HFFc6 (cell line): ENCODE measurements at places on chromosomes 1 and 21. TPM values are rescaled to one million over a fixed set of nuclear protein-coding genes. Genes with fewer than 3 reads are reported as not detected.
A peak's percentile ranks its signal among the peaks of the same experiment; 100 is the strongest.

NR0B2 gene
- total RNA-seq, result not detected in 3 replicates

TMPRSS2 gene
- total RNA-seq, result not detected in 2 replicates

ADCY10 gene
- 0.16 TPM in 1 of 2 replicates, not detected in the other for total RNA-seq

PSRC1 gene
- 16.9 to 33.1 TPM (median 31.2 TPM) in 3 replicates for total RNA-seq

GBP3 gene
- total RNA-seq, result 29.0 to 42.8 TPM (median 29.3 TPM) in 3 replicates

TMEM167B gene
- 48.5 to 52.6 TPM (median 50.7 TPM) in 3 replicates for total RNA-seq

NUF2 gene
- 11.8 to 25.7 TPM (median 22.3 TPM) in 3 replicates for total RNA-seq

ERICH3 gene
- not detected in 2 replicates for total RNA-seq

CD164L2 gene
- not detected in 3 replicates for total RNA-seq

SUSD4 gene
- 0.50 to 1.1 TPM (median 0.96 TPM) in 3 replicates for total RNA-seq

- no peak overlapping the region for H3K4me3 ChIP-seq
- H3K27me3 ChIP-seq, result no peaks in the 10 kb centered on the region; the same call in 1 of the 2 replicates
- H3K4me1 ChIP-seq, result no peaks in the 10 kb centered on the region
- H3K36me3 ChIP-seq, result no peaks in the 10 kb centered on the region
- no peak overlapping the region for H3K27ac ChIP-seq
Observed at GRCh38 chr21:42631142-42631541, 22.3 kb upstream of the PDE9A start.

- no peak overlapping the region for H3K27ac ChIP-seq
- peaks cover 61% of the 10 kb centered on the region for H3K27me3 ChIP-seq
- H3K36me3 ChIP-seq, result no peaks in the 10 kb centered on the region
- no peak for DNase-seq
- H3K4me1 ChIP-seq, result no peaks in the 10 kb centered on the region
Observed at GRCh38 chr21:44702111-44702972, 5.4 kb downstream of the KRTAP10-12 start.

DNA sequence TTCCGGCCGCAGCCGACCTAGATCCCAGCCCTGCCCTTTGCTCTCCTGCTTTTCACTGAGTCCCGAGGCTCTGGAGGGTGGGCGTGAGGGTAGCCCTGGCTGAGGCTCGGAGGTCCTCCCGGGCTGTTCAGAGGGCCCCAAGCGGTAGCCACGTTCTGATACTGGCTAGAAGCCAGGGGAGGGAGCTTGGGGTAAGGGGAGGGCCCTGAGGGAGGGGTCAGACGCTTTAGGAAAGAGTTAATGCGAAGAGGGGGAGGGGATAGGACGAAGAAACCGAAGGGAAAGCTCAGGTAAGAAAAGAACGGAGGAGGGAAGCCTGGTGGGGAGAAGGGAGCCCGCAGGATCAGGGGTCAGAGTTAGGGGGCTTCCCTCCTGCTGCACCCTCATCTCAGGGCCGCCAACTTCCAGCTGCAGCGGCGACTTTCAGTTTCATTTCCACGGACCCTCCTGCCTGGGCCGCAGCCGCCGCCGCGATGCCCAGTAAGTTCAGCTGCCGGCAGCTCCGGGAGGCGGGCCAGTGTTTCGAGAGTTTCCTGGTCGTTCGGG lies at the start of gene MOV10:
Gene MOV10 (plus strand): TSS at position 220 of the 546 bp plus-strand sequence. CDS start 254 bp downstream, at position 474.
- H3K27ac ChIP-seq, result peak within 1 kb of the TSS; percentile 98
- H3K36me3 ChIP-seq, result peaks cover 30% of the 10 kb centered on the region
- peak; percentile 48 for DNase-seq
- H3K4me1 ChIP-seq, result peaks cover 46% of the 10 kb centered on the region
- peak within 1 kb of the TSS; percentile 96 for H3K4me3 ChIP-seq

- no peaks in the 10 kb centered on the region for H3K27me3 ChIP-seq
- no peak overlapping the region for H3K4me3 ChIP-seq
- no peak overlapping the region for H3K27ac ChIP-seq
- H3K4me1 ChIP-seq, result no peaks in the 10 kb centered on the region
- DNase-seq, result no peak
Observed at GRCh38 chr1:76546354-76546933, 320.8 kb upstream of the ST6GALNAC5 start.

DNA sequence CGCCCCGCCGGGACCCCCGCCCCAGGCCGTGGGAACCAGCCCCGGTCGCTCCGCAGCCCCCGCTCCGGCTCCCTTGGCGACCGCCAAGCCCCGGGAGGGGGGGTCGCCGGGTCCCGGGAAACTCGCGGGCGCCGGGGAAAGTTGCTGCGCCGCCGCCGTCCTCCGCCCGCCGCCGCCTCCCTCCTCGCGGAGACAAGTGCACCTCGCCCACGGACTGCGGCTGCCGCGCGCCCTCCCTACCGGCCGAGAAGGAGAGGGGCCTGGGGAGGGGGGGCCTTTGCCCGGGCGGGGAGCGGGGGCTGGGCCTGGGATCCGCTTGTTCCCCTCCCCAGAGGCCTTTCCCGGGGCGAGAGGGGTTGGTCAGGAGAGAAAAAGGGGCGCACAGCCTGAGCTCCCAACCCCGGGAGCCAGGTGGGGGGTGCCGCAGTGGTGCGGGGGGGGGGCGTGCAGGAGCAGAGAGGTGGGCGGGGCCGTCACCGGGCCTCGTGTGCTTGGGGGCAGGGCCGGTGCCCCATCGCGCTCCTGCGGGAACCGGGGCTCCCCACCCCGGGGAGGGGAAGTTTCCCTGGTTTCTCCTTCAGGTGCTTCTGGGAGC lies 592 bp downstream of the AGRN start:
- DNase-seq, result no peak
- H3K4me3 ChIP-seq, result peak overlapping the region; percentile 82
- peak overlapping the region; percentile 66; the same call in 1 of the 2 replicates for H3K27ac ChIP-seq
- H3K36me3 ChIP-seq, result peaks cover 9% of the 10 kb centered on the region
- peaks cover 2% of the 10 kb centered on the region for H3K27me3 ChIP-seq
- peaks cover 23% of the 10 kb centered on the region for H3K4me1 ChIP-seq

DNA sequence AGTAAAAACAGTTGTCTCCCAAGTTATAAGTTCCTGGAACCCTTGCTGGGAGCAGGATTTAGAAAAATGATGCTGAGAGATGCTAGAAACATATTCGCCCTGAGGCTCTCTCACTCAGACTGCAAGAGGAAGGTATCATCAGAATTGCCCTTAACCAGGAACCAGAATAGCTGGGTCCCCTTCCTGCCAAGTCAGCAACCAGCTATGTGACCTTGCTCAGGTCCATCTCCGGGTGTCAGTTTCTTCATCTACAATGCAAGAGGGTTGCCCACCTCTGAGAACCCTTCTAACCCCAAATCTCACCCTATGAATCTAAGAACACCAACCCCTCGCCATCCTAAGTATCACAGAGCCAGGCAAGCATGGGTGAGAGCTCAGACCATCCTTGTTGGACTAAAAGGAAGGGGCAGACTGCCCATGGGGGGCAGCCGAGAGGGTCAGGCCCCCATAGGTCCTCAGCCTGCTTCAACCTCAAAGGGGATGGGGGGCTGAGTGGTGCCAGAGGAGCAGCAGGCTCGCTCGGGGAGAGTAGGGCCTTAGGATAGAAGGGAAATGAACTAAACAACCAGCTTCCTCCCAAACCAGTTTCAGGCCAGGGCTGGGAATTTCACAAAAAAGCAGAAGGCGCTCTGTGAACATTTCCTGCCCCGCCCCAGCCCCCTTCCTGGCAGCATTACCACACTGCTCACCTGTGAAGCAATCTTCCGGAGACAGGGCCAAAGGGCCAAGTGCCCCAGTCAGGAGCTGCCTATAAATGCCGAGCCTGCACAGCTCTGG lies 390 bp upstream of the S100A9 start:
- H3K36me3 ChIP-seq, result no peaks in the 10 kb centered on the region
- DNase-seq, result no peak
- H3K4me1 ChIP-seq, result no peaks in the 10 kb centered on the region

GRCh38 chr1:234322979-234323378 lies 50.3 kb upstream of the COA6 start:
- H3K4me1 ChIP-seq, result peaks cover 13% of the 10 kb centered on the region
- no peak overlapping the region for H3K4me3 ChIP-seq
- no peak overlapping the region for H3K27ac ChIP-seq
- H3K36me3 ChIP-seq, result no peaks in the 10 kb centered on the region

- no peak overlapping the region for H3K27ac ChIP-seq
- DNase-seq, result no peak
- H3K27me3 ChIP-seq, result peaks cover 3% of the 10 kb centered on the region
- no peak overlapping the region for H3K4me3 ChIP-seq
Observed at GRCh38 chr1:212157252-212157651, 121.7 kb downstream of the DTL start.

DNA sequence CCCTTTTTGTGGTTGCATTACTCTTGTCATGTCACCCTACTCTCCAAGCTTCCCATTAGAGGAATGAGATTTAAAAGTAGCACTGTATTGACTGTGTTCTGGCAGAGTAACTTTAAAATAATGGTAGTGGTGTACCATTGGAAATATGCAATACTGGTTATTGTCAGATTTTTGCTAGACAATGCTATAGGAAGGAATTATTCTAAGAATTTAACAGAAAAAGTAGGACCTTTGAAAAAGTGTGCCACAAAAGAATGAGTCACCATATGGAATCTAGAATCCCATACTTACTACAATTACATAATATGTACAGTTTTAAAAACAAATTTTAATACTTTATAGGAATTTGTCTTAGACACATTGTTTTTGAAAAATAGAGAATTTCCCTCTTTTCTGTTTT lies 13.8 kb downstream of the MIER1 start:
- peak overlapping the region; percentile 72 for H3K27ac ChIP-seq
- H3K4me3 ChIP-seq, result peak overlapping the region; percentile 57
- H3K27me3 ChIP-seq, result no peaks in the 10 kb centered on the region; the same call in 1 of the 2 replicates
- H3K36me3 ChIP-seq, result peaks cover 12% of the 10 kb centered on the region
- H3K4me1 ChIP-seq, result peaks cover 93% of the 10 kb centered on the region

DNA sequence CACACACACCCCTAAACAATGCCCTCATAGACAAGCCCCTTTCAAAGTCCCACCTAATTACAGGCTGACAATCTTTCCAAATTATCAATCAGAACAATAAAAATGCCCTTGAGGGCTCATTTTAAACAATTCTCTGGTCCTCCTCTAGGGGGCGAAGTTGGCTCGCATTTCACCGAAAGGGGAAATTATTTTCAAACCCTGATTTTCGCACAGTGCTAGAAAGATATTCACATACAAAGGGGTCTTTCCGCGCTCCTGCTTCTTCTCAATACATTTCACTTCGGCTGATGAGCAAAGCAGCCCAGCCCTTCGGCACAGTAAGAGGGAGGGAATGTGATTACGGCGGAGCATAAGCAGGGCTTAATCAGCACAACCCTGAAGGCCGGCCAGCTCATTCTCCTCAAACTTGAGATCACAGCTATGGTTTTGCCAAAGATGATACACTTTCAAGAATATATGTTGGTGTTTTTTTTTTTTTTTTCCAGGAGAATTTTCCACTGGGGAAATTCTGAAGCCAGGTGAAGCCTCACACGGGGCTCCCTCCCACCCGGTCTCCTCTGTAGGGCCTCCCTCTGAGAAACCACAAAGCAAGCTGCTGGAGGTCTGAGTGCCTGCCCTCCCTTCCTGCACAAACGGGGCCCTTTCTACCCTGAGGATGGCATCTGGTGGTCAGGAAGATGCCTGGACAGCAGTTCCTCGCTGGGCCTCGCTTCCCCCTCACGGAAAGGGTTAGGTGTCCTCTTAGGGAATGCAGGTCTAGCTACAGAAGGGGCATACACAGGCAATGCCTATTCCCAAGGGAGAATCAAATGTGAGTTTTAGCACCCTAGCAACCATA lies 66.9 kb downstream of the GNG12 start:
- H3K27ac ChIP-seq, result peak overlapping the region; percentile 86
- peak overlapping the region; percentile 70 for H3K4me3 ChIP-seq
- peaks cover 85% of the 10 kb centered on the region for H3K4me1 ChIP-seq
- peak; percentile 86 for DNase-seq
- no peaks in the 10 kb centered on the region for H3K27me3 ChIP-seq
- peaks cover 24% of the 10 kb centered on the region; the same call in 1 of the 2 replicates for H3K36me3 ChIP-seq

DNA sequence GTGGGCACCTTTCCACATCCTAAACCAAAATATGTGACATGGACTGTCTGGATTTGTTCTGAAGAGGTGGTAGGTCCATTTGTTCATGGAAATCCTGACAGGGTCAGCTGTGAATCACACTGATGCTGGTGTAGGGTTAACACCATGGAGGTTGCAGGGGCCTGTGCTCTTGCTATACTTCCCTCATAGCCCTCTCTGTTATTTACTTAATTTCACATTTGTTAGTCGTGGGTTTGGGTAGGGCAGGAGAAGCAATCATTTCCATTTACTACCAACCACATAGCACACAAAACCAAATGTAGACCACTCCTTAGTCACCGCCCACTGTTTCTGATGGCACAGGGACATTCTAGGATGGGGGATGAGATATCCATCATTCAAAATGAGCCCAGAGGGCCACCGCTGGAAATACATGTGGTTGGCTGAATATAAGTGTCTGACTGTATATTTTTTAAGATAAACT lies 61.8 kb upstream of the POU2F1 start:
- H3K27me3 ChIP-seq, result peaks cover 3% of the 10 kb centered on the region; the same call in 1 of the 2 replicates
- no peak for DNase-seq
- no peaks in the 10 kb centered on the region for H3K4me1 ChIP-seq
- no peaks in the 10 kb centered on the region for H3K36me3 ChIP-seq

GRCh38 chr1:210850556-210850955 lies 283.4 kb downstream of the KCNH1 start:
- H3K4me1 ChIP-seq, result no peaks in the 10 kb centered on the region
- H3K27ac ChIP-seq, result no peak overlapping the region
- H3K36me3 ChIP-seq, result no peaks in the 10 kb centered on the region
- DNase-seq, result no peak
- no peak overlapping the region for H3K4me3 ChIP-seq

GRCh38 chr1:156492591-156493080 lies 7.9 kb downstream of the MEF2D start:
- H3K27ac ChIP-seq, result peak overlapping the region; percentile 63; the same call in 1 of the 2 replicates
- H3K4me3 ChIP-seq, result 0 out of 2 replicates have a peak overlapping the region, but pooled peaks have one; percentile 27
- H3K36me3 ChIP-seq, result peaks cover 23% of the 10 kb centered on the region
- peaks cover 90% of the 10 kb centered on the region for H3K4me1 ChIP-seq
- peaks cover 8% of the 10 kb centered on the region for H3K27me3 ChIP-seq
- DNase-seq, result no peak
